ENCODE measurements at places on chromosomes 4 and X. TPM values are rescaled to one million over a fixed set of nuclear protein-coding genes. Genes with fewer than 3 reads are reported as not detected.

DNA sequence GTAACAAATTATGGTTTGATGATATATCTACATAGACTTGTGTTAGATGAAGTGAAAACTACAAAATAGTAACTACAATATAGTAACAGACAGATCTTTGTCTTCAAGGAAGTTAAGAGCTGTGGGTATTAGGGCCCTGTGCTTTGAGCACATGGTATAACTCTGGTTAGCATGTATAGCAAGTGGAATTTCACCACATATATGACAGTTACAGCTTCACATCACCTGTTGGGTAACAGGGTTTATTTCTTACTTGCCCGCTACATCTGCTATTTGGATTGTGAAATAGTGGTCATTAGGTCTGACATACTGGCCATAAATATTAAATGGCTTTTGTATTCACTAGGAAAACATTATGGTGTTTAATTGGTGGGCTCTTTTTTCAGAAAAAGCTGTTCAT, 20.2 kb downstream of the OFD1 start:
- DNase-seq = no peak

DNA sequence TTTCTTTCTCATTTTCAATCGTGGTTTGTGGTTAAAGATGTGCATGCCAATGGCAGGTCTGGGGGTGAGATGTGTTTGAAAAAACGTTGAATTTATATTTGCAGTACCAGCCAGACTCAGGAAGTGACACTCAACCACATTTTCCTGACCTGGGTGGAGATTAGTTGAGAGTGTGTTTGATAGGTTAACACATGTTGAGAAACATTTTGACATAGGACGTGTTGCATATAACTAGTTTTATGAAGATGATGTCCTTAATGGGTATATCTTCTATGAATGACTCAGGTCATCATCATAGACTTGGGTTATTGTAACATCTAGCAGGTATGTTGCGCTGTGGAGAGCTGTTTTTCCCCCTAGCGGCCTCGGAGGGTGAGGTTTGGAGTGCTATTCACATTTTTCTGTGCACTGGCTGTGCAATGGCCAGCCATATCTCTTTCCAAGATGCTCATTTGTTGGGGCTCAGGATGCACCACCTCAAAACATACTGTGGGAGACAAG, 21.7 kb upstream of the CD38 start:
- no peak for DNase-seq

DNA sequence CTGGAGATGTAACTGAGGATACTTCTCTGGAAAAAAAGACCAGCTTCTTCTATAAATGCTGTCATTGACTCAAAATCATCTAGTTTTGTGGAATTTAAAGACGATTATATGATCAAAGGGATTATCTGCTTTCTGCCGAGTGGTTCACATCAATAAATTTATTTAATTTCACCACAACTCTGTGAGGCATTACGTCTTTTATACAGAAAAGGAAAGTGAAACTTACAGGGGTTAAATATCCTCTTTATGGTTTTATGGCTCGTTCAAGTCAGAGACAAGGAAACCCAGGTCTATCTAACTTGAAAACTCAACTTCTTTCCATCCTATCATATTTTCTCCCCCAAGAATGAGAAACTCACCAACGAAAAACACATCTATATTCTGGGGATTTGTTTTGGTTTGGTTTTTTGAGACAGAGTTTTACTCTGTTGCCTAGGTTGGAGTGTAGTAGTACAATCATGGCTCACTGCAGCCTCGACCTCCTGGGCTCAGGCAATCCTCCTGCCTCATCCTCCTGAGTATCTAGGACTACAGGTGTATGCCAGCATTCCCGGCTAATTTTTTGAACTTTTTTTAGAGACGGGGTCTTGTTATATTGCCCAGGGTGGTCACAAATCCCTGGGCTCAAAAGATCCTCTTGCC, 377.9 kb upstream of the EMCN start:
- DNase-seq = no peak

- DNase-seq = no peak
Observed at GRCh38 chr4:100929758-100930157, 411.9 kb upstream of the EMCN start.

GRCh38 chr4:86483773-86484172, 110.3 kb upstream of the PTPN13 start:
- DNase-seq = no peak

GRCh38 chr4:120611092-120611491, 311.4 kb downstream of the PRDM5 start:
- no peak for DNase-seq

- DNase-seq = no peak
Observed at GRCh38 chr4:34365946-34366345, 1878.4 kb downstream of the ARAP2 start.

DNA sequence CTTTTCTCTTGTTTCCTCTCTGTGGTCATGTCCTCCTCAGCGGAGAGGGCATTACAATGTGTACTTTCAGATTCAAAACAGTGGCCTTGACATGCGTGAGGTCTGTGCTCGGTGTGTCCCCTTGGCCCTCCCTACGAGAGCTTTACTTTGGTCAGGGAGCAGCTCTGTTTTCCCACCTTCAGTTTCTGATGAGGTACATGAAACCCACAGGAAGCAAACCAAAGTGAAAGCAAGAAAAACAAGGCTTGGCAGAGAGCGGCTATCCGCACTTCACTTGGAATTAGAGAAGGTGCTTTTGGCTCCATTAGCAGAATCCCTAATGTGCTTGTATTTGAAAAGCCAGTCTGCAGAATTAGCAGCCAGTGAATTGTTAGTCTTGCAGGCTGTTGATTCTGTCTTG, 19.5 kb upstream of the BOD1L1 start:
- no peak for DNase-seq

GRCh38 chrX:149222040-149222439, 283.1 kb downstream of the IDS start:
- no peak for DNase-seq

GRCh38 chr4:178836865-178837264, 1394.6 kb upstream of the AGA start:
- no peak for DNase-seq

GRCh38 chr4:61067381-61067780, 132.7 kb upstream of the ADGRL3 start:
- no peak for DNase-seq

DNA sequence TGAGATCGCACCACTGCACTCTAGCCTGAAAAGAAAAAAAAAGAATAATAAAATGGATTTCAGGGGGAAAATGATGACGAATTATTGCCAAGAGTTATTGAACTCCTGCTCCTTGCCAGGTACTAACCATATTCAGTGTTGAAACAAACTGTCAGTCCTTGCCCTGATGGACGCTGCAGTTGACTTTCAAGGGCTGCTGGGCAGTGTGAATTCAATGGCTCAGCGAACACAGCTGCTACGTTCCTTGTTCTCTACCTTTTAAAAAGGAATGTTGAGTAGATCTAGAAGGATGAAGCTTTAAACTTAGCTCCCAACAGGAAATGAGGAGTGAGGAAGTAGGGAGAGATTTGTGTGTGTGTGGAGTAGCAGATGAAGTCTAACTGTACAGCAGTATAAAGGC, 2.7 kb downstream of the LIMCH1 start:
- DNase-seq = no peak

DNA sequence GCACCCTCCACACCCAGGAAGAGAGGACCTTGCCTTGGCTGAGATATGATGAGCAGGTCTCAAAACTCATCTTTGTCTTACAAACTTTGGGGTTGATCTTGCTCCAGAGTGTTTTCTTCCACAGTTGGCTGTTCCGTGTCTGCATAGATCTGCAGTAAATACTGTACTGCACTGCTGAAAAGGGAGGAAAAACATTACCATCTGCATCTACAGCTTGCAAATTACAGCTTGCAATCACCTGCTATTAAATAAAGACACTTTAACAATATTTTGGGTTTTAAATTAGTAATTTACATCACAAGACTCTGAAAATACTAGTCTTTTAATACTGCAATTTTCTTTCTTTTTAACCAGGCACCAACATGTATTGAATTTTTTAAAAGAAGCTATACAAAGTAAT, 499.5 kb downstream of the STIM2 start:
- no peak for DNase-seq

DNA sequence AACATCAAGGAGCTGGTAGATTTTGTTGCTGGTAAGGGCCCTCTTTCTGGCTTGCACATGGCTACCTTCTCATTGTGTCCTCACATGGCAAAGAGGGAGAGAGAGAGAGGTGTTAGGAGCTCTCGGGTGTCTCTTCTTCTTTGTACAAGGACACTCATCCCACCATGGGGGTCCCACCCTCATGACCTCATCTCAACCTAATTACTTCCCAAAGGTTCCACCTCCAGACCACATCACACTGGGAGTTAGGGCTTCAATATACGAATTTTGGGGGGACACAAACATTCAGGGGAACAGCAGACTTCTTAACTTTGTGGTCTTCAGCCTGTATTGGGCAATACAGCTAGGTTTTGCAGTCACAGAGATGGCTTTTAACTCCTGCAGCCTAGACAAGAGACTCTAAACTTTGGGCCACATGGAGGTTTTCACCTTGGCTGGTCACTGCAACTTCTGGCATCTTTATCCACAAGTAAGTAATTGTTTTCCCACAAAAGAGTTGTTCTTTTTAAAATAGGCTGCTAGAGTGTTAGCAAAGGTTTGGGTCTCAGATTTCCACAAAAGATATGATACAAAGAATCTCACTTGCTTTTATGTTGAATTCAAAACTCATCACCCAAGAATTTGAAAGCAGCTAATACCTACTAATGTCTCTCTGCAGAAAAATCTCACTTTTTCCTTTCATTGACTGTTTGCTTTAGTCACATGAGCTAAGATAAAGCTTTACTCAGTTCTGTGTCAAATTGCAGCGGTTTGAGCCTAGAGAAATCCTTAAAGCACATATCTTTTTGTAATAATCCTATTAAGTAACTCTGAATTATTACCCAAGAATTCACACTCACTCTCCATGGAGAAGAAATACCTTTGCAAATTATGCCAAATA, 39.6 kb upstream of the BBS12 start:
- no peak for DNase-seq

- DNase-seq = no peak
Observed at GRCh38 chr4:168021666-168022065, 70.7 kb upstream of the ANXA10 start.

GRCh38 chr4:15400981-15401671, 26.7 kb upstream of the C1QTNF7 start:
- DNase-seq = no peak

Gene ARAP2
- 91.2 TPM for total RNA-seq

Gene NAP1L2
- 33.4 TPM for total RNA-seq

Gene ARMCX2
- 68.6 TPM for total RNA-seq

Gene ZNF182
- 7.2 TPM for total RNA-seq

Gene ENOX2
- 5.1 TPM for total RNA-seq

Gene ATG4A
- total RNA-seq = 8.4 TPM

Gene KLHL2
- total RNA-seq = 62.5 TPM

Gene AKAP17A
- 11.5 TPM for total RNA-seq

Gene PRSS12
- total RNA-seq = 54.9 TPM

Gene GSX2
- total RNA-seq = 1.1 TPM

Gene LRCH2
- total RNA-seq = 58.2 TPM

Gene CDS1
- 9.4 TPM for total RNA-seq

Gene YIPF7
- total RNA-seq = 6.7 TPM

All from occipital lobe (tissue), 3 donors.